ENCODE measurements at places on chromosomes 2 and 18. TPM values are rescaled to one million over a fixed set of nuclear protein-coding genes. Genes with fewer than 3 reads are reported as not detected.

DNA sequence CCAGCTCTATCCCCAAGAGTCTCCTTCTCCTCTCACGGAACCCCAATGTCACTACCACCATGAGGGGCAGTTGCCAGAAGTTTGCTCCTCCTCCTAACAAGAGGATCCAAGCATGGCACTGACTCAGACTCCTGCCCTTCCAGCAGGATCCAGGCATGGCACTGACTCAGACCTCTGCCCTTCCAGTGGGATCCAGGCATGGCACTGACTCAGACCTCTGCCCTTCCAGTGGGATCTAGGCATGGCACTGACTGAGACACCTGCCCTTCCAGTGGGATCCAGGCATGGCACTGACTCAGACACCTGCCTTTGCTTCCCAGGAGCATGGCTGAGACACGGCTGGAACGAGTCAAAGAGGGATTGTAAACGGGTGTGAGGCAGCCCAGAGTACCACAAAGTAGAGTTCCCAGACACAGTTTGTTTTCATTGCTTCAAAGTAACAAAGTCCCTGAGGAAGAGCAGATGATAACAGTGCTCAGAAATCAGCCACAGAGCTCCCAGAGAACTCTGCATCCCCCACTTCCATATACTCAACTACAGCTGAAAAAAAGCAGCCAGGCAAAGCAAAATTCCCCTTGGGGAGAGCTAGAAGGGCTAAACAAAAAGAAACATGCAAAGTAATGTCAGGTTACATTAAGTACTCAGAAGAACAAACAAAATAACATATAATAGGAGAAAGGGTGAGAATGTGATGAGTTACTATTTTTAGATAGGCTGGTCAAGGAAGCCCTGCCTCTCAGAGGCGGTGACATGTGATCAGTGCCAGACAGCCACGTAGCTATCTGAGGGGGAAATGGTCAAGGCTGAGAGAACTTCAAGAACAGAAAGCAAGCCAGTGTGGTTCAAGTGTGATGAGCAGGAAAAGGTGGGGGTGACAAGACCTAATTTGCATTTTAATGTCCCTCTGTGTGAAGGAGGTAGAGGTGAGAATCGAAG is 3.0 kb downstream of the BUB1 start:
- peak; percentile 49 for DNase-seq
- H3K4me1 ChIP-seq = peaks cover 8% of the 10 kb centered on the region
- H3K27ac ChIP-seq = peak overlapping the region; percentile 57
- H3K4me3 ChIP-seq = peak overlapping the region; percentile 27
- H3K36me3 ChIP-seq = no peaks in the 10 kb centered on the region

- no peak for DNase-seq
- no peaks in the 10 kb centered on the region for H3K27me3 ChIP-seq
- H3K27ac ChIP-seq = no peak overlapping the region
- H3K36me3 ChIP-seq = peaks cover 8% of the 10 kb centered on the region
- no peak overlapping the region for H3K4me3 ChIP-seq
Measured at GRCh38 chr18:58977801-58978200, 113.1 kb downstream of the ZNF532 start.

Gene GAREM2
- 0.66 TPM for total RNA-seq

GRCh38 chr2:76270096-76270710 is 559.5 kb upstream of the GCFC2 start:
- H3K4me1 ChIP-seq = no peaks in the 10 kb centered on the region
- H3K4me3 ChIP-seq = no peak overlapping the region
- DNase-seq = no peak
- no peaks in the 10 kb centered on the region for H3K36me3 ChIP-seq
- H3K27ac ChIP-seq = no peak overlapping the region
